Fibroblast of villous mesenchyme (primary cell): ENCODE measurements at places on chromosomes 5 and 9. TPM values are rescaled to one million over a fixed set of nuclear protein-coding genes. Genes with fewer than 3 reads are reported as not detected.
A peak's percentile ranks its signal among the peaks of the same experiment; 100 is the strongest.

GRCh38 chr5:154197801-154198491, 7.4 kb downstream of the GALNT10 start:
- no peak for DNase-seq

DNA sequence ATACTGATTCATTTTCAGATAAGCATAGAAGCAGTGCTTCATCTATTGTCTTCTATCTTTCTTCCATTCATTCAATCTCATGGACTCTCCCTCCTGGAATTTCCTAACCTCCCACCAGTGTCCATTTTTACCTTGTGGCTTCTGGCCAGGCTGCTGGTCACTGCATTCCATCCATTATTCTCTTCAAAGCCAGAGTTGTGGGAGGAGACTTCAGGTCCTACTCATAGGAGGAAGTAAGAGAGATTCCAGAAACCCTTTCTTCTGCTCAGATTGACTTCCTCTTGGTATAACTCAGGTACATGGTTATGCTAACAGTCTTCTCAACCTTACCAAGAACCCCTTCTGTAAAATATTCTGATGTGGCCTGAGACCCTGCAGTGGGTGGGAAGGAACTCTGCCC, 153.3 kb upstream of the SLC12A2 start:
- no peak for DNase-seq

GRCh38 chr5:142016556-142016955, 3.7 kb upstream of the GNPDA1 start:
- no peak for DNase-seq

- no peak for DNase-seq
These were observed 90.9 kb downstream of the PIK3R1 start for GRCh38 chr5:68306361-68307014.

The IPPK gene
- 10.4 and 10.6 TPM in 2 replicates for total RNA-seq

The ORM1 gene
- not detected in 2 replicates for total RNA-seq

DNA sequence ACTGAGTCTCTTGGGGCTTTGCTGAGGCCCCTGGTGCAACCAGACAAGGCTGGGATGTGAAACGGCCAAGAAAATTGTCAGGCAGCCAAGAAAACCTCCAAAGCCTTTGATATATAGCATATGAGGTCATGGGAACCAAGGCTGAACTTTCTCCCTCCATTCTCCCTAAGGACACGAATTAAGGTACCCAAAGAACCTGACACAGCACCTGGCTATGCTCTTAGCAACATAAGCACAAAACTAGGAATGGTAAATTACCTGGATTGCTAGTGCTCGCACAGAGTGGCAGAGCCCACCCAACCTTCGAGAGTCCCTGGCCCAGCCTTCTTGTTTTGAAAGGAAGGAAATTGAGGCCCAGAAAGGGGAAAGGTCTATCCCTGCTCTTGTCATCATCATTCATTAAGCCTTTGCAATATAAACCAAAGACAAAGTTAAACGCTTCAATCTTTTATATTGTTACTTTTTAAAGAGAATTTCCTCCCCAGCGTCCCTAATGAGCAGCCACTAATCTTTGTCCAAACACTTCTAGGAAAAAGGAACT, 220.0 kb upstream of the NR4A3 start:
- DNase-seq: peak; percentile 3

DNA sequence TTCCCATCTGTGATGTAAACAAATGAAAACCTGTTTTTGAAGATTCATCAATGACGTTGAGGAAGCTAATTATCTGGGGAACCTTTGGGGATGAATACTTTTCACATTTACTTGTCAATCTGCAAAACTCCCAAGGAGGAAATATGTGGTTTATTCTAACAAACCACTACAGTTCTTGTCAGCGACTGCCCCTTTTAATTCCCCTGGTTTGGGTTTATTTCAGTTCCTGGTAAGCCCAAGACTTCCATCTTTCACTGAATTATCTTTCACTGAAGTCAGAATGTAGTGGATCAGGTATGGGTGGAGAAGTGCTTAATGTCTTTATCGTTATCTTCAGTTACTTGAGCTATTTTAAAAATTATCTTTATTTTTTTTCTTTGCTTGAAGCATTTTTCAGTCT, 40.2 kb downstream of the TLR4 start:
- no peak for DNase-seq

- DNase-seq: no peak
These were observed 10.2 kb upstream of the NKD2 start for GRCh38 chr5:998246-999031.

The PRKAA1 gene
- total RNA-seq: 106 and 132 TPM in 2 replicates

GRCh38 chr5:138543730-138544104, 681 bp upstream of the ETF1 start:
- DNase-seq: no peak
